Renal pelvis (tissue), 12 donors: ENCODE measurements at places on chromosomes 2 and 18.
A peak's percentile ranks its signal among the peaks of the same experiment; 100 is the strongest.

DNA sequence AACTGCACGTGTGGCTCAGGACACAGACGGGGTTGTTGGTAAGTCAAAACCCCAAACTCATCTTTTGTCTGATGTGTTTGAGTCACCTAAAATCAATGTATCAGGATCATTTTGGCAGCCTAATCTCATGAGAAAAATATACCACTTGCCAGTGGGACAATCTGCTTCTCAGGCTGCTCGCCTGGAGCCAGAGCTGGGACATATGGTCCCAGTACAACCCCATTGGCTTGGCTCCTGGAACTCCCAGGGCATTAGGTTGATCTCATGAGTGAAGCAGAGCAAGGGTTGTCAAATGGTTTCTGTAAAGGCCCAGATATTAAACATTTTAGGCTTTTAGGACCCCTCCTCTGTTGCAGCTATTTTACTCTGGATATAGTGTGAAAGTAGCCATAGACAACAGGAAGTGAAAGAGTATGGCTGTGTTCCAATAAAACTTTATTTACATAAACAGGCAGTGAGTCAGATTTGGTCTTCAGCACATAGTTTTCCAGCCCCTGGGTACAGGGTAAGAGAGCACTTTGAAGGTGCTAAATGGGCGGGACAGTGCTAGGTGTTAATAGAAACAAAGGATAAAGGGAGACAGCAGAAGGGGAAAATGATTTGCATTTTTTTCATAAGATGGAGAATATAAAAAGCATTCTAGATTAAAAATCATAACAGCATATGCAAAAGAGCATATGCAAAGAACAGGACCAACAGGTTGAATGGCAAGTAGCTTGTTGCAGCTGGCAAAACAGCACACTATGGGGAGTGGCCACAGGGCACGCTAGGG lies 290.8 kb downstream of the KCNS3 start:
- no peak for DNase-seq

DNA sequence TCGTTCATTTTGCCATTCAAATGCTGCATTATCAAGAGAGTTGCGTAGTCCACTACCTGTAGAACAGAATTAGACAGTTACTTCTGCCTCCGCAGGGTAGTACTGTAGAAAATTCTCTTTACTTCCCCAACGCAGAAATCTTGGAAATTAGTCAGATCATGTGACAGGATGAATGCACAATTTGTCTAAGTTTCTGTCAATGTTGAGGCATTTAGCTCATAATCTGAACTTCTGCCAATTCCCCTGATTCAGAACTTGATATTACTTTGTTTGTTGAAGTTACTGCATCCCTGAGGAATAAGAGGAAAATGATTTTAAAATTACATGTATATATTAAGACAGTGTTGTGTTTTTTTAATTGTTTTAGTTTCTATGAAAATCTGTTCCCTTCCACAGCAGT lies 83.4 kb downstream of the TTC27 start:
- DNase-seq = no peak

DNA sequence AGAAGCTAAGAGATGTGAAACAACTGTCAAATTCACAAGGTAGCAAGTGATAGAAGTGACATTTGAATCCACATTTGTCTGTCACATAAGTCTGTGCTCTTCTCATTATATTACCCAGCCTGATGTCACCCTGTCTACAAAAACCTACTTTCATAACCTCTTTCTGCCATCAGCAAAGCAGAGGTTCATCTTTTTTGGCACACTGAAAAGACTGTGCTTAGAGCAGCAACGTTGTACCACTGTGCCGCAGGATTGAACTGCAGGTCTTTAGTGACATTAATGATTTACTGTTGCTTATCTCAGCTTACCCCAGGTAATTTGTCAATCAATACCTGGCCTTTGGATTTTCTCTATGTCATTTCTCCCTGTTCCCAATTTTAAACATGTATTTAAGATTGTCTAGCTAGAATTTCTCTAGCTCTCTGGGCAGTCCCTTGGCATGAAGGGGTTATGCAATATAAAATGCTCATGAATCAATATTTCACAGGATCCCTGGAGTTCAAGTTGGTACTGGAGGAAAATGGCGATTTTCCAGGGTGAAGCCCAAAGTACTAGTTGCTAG lies 31.4 kb upstream of the TDRD15 start:
- DNase-seq = no peak

- no peak for DNase-seq
Measured at GRCh38 chr2:233492078-233492477, 74.5 kb downstream of the USP40 start.

DNA sequence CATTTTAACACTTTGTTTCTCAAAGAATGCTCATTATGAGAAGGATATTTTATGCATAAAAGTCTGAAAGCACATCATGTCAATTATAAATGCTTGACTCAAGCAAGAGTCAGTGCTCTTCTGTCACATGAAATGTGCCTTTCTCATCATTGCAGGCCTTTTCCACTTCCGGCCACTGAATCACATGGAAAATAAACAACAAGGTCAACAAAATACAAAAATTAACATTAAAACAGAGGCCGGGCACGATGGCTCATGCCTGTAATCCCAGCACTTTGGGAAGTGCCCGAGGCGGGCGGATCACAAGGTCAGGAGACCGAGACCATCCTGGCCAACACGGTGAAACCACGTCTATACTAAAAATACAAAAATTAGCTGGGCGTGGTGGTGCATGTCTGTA lies 480.6 kb downstream of the SPAG16 start:
- no peak for DNase-seq

DNA sequence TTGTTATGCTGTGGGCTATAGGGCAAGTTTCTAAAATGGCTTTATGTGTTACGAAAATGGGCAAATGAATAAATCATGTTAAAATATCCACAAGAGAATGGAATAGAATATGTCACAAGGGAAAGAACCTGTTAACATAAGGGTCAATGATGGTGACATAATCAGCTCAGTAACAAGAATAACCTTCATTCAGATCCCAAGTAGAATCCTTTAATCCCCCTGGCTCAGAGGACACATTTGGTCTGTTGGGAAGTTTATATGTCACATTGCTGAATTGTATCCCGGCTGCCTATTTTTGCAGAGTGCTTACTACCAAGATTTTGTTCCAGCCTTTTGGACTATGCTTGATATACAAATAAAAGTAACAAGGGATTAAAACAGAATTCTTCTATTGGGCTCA lies 13.1 kb upstream of the LGALSL start:
- DNase-seq = no peak

DNA sequence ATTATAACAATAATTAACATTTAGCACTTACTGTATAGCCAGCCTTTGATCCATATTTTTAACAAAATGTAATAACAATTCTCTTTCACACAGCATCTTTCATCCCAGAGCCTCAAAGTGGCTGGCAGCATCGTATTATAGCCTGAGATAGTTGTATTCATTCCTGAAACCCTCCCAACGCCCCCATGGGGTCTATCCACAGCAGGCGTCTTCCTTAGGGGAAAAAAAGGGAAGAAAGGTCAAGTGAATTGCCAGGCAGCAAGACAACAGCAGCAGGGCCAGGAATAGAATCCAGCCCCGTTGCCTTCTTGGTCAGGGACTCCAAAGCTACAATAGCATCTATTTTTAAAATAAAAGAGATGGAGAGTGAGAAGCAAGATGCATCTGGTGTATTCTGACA lies 424.4 kb upstream of the ID2 start:
- DNase-seq = no peak

DNA sequence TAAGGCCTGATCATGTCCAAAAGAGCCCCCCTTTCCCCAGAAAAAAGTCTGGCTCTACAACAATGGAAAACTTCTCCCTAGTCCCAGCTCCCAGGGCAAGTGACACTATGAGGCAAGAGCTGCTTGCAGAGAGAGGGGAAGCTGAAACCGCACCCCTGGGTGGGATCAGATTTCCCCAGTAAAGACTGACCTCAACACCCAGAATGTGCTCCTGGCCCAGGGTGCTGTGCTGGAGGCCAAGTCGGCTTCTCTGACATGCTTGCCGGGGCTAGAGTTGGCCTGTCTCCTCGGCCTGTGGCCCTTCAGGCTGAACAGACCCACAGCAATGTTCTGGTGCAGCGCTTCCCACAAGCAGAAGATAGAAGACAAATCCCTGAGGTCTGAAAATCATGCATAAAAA lies 18.4 kb upstream of the ST8SIA3 start:
- DNase-seq = no peak

DNA sequence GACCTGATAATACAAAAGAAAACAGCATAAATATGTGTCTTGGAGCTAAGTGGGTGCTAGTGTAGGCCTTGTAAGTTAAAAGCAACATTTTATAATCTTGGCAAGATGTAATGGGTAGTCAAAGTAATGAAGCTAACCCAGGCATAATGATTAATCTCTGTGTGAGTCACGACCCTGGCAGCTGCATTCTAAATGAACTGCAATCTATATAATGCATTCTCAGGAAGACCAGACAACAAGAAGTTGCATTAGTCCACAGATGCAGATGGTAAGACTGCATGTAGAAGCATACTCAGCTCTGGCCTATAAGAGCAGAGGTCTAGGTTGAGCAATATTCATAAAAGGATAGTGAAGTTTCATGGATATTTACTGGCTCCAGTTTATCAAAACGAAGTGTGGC lies 85.6 kb upstream of the ETAA1 start:
- DNase-seq = no peak

DNA sequence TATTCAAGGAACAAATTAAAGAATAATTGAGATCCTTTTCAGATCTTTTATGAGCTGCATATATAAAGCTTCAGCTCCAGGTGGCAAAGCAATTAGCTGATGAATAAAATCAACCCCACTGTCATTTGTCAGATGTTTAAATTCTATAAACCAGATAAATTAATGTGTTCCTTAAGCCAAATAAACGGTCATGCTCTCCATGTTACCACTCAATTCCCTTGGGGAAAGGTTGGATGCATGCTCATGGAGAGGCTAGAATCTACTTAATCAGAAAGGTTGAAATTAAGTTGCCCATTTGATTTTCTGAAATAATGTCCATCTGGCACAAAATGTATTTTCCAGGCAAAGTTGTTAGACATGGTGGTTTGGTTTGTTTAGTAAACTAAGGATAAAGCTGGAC lies 282.5 kb upstream of the SPRED2 start:
- DNase-seq = no peak

DNA sequence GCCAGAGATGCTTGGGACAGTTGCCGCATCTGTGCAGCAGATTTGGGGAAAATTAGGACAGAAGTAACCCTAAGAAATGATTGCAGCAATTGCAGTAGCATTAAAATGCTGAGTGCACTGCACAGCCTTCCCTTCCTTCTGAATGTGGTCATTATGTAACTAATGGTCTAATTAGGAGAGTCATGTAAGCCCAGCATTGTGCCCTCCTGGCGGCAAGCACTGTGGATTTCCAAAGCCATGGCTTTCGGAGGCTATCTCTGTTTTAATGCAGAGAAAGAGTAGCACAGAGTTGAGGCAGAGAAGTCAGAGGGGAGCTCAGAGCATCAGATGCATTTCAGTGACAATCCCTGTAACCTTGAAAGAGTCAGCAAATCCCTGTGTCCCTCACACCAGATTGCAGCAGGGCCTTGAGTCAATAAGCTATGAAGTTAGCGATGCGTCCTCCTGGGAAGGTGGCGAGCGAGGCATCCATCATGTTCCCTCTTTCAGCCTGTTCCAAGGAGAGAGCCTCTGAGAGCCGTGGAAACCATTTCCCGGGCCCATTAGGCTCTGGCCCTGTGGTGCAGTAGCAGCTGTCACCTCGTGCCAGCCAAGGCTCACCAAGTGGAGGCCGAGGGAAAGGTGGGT lies 307.2 kb downstream of the FBXO15 start:
- peak; percentile 4 for DNase-seq

GRCh38 chr2:192004188-192004963 lies 157.5 kb upstream of the CAVIN2 start:
- no peak for DNase-seq

DNA sequence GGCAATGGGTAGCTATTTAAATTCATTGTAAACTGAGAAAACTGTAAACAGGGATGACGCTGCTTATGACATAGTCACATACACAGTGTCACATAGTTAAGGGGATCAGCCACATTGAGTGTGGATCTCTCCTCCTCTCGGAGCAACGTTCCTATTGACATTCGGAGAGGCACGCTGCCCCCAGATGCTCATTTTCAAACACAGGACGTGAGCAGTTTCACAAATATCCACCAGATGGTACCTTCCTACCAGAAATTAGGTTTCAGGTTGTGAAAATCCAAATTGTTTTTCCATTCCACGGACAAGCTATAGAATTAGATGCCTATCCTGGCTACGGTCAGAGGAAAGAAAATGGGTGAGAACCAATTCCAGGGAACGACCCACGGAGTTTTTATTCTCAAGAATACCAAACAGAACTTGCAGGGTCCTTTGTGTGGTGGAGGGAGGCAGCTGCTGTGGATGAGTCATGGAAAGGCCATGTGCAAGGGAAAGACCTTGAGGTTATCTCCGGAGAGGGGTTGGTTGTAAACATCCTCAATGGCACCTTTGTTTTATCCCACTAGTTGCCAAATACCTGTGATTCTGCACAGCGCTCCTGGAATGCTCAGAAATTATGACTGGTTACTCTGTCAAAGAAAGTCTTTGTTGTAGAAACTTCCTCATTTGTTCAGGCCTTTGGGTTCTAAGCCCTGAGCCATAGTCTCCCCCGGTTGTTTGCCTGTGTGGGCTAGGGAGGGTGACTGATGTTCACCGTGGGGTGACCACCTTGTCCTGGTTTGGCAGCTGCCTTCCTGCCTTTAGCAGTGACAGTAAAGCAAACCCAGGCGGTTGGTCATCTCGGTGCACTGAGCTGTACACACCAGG lies 88.0 kb downstream of the ACTR3 start:
- DNase-seq = peak; percentile 34

GRCh38 chr18:12014521-12015415 lies 33.5 kb downstream of the IMPA2 start:
- DNase-seq = no peak

DNA sequence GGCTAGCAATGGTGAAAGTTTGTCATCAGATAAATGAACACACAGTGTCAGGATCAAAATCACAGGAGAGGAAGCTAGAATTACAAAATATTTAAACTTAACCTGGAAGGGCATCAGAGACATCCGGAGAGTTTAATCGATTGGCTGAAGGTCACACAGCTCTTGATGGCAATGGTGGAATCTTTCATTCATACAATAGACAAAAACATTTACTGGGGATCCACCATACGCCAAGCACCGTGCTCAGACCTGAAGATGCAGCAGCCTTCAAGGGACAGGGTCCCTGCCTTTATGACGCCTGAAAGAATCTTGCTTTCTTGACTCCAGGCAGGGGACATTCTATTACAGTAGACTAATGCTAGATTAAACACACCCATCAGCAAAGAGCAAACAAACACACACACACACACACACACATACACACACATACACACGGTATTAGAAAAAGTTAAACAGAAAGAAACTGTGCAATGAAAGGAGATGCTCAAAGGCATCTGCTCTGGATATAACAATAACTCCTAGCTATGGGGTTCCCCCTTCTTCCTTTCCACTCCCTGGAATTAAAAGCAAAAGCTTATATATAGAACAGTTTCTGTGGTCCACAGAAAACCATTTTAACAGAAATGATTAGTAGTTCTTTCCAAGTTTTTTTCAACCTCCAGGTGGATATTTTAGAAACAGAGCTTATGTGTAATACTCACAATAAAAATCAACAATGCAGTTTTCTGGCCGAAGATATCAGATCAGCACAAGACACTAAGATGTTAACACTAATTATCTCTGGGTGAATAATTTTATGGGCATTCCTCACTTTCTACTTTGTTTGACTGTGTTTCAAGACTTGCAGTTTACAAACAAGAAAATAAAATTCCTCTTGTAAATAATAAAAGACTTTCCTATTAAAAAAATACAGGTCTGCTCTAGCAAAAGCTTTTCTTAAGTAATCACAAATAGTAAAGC lies 151.7 kb downstream of the ANKRD44 start:
- no peak for DNase-seq
